ENCODE measurements at places on chromosomes 16 and 17. TPM values are rescaled to one million over a fixed set of nuclear protein-coding genes. Genes with fewer than 3 reads are reported as not detected.

DNA sequence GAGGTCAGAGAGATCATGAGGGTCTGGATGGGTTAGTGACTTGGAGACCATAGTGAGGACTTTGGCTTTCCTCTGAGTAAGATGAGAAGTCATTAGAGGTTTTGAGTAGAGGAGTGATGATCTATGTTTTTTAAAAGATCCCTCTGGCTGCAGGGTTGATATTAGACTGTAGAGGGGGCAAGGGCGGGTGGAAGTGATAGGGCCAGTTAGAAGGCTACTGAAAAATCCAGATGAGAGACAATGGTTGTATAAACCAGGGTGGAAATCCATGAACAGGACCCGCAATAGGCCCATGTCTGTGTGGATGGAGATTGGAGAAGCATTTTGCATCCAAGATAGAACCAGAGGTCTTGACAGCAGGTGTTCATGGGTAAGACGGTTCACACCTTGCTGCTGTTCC, 9.8 kb downstream of the ITGAL start:
- DNase-seq = no peak

- DNase-seq = no peak
These were observed 188.6 kb downstream of the C16orf78 start for GRCh38 chr16:49562228-49562627.

DNA sequence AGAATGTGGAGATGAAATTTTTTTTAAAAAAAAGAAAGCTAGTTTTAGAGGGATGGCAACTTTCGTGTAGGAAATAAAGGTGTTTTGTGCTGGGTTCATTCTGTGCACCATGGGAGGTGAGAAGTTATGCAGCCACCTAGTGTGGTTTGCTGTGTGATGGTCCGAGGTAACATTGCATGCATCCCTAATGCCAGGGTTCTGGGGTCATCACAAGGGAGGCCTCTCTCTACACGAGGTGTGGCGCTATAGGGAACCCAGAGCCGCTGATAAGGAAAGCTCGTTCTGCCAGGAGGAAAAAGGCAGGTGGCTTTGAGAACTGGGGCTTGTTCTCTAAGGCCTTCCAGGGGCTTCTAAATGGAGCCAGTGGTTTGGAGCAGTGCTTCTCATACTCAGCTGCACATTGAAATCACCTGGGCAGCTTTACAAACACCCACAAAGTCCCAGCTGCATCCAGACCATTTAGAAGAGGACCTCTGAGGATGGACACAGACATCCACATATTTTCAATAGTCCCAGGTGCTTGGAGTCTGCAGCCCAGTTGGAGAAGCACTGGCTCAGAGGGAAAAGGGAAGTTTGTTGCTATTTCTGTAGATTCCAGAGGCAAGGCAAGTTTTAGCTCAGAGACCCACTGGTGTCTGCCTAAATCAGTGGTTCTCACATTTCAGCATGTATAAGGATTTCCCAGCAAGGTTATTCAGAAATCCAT, 43.5 kb downstream of the VPS35L start:
- no peak for DNase-seq

DNA sequence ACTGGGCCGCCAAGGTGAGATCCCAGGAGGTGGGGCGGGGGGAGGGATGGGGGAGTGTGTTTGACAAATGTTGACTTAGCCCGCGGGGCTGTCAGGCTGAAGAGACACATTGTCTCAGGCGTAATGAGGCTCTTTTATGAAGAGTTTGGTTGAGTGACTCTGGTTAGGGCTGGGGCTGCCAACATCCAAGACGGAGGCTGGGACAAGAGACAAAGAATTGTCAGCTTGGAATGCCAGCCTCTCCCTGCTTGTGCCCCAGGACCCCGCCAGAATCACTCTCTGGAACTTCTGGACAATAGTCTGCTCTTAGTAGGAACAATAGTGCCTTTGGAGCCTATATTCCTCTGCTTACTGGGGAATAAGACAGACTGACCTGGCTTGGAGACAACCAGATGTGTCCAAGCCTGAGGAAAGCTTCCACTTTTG, 24.0 kb downstream of the PCTP start:
- DNase-seq = no peak

Gene RPRML
- not detected for total RNA-seq

- DNase-seq = no peak
These were observed 195.5 kb downstream of the RBFOX3 start for GRCh38 chr17:79415365-79415764.

- peak; percentile 49 for DNase-seq
These were observed at the start of gene SP6 for GRCh38 chr17:47850692-47851573. SP6 (minus strand) TSS chr17:47851163; CDS start chr17:47848429, 2,734 bp downstream.

Gene TEKT3
- total RNA-seq = not detected

GRCh38 chr16:85112364-85112763, at the start of gene CIBAR2:
CIBAR2 (minus strand) TSS chr16:85112472; CDS start chr16:85112352, 120 bp downstream.
- DNase-seq = no peak

DNA sequence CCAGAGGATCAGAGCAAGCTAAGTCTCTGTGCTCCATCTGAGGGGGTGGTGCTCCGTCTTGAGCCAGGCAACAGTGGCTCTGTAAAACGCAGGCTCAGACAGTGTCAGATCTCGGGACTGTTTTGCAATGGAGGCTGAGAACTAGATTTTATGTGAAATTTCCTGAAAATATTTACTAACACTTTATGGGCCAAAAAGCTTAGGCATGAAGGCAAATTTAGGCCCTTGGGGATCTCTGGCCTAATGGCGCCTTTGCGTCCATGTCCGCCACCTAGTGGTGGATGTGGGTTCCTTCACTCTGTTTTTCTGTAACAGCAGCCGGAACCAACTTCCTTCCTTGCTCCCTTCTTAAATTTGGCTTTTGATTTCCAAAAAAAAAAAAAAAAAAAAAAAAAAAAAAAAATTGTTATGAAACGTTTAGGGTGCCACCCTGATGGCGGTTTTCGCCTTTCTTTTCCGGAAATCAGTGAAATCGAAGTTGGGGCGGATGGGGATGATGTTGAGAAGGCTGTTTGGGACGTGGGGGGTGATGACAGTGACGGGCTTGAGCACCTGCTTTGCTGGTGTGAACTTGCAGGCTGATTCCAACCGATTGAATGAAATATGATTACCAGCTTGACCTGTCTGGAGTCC, 14.0 kb upstream of the ELAC2 start:
- peak; percentile 52 for DNase-seq

DNA sequence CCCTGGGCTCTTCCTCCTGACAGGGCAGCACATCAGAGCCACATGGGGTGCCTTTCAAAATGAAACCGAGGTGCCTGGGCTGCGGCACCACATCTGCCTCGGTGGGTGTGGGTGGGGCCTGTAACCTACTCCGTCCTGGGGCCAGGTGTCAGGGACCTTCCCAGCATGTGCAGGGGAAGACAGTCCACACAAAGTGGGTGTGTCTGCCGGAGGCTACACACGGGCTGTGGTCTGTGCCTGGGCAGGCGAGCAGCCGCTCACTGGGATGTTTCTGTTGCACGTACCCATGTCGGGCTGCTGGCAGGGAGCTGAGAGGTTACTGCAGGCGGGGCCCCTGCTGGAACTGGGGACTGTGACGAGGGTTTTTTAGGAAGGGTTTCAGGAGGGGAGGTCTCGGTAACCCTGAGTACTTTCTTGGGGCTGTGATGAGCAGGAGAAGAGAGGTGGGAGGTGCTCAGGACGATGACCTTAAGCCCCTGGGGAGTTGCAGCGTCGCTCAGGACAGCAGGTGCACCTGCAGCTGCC, 351.2 kb downstream of the SEC14L1 start:
- DNase-seq = no peak

DNA sequence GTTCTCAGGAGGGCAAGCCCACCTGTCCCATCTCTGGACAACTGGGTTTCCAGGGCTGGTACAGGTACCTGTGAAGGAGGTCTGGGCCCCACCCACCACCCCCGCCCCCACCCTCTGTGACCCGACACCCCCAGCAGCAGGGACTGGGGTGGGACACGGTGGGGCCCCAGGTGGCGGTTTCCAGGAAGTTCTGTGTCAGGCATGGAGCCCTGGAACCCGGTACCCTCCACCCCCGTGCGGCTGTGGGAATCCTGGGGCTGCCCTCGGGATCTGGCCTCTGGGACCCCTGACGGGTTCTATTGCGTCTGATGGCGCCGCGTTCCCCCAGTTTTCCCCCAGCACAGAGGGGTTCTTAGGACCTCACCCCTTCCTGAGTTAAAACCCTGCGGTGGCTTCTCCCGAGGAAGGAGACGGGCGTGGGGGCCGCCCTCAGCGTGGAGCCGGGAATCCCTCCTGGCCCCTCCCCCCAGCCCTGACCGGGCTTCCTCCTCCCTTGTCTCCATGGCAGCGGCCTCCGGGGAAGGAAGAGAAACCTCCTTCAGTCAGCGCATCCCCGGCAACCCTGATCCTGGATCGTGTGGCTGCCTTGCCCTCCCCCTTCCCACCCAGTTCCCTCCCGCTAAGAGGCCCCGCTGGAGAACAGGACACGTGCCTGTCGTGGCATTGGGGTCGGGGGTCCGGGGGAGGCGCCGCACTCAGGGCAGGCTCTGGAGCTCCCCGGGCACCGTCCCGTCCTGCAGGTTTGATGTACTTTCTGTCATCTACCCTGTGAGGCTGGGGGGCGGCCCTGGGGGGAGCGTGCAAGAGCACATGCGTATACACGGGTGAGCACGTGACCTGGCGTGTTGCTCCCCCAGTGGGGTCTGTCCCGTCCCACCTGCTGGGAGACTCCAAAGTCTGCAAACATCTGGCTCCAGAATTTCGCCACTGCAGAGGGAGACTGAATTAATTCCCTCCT, 30.3 kb downstream of the CACNA1H start:
- no peak for DNase-seq

DNA sequence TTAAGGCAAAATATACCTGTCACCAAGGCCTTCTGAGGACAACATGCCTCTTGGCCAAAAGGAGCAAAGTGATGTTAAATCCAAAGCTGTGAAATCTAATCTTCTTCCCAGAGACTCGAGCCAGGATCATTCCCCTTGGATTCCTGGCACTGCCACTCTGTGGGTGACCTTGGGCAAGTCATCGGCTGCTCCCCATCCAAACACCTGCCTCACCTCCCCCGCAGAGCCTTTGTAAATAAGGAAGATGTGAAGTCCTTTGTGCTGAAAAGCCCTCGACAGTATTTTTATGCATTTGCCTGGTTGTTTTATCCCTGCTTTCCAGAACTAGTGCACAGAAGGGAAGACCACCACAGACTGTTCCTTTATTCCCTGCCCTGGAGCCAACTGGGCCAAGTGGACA, 5.4 kb upstream of the CEP295NL start:
- no peak for DNase-seq

Gene HAP1
- 0.25 TPM for total RNA-seq

Gene METTL26
- total RNA-seq = 78.0 TPM

GRCh38 chr17:3792481-3792880, 8.5 kb downstream of the ITGAE start:
- no peak for DNase-seq

DNA sequence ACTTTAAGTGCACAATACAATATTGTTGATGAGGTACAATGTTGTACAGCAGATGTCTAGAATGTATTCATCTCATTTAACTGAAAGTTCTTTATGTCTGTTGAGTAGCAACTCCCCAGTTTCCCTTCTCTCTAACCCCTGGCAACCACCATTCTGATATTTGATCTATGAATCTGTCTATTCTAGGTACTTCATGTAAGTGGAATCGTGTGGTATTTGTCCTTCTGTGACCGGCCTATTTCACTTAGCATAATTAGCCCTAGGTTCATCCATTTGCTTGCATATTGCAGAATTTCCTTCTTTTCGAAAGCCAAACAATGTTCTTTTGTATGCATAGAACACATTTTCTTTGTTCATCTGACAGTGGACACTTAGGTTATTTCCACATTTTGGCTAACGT, 10.8 kb downstream of the RGS9 start:
- DNase-seq = no peak

Gene TRPV2
- total RNA-seq = 114 TPM

All from activated CD4-positive, alpha-beta T cell treated with anti-CD3 and anti-CD28 coated beads, Interleukin-2, amount 10 ng/mL, durations not matched to agents 7 days and 5 days (primary cell).